ENCODE measurements at places on chromosomes 6 and 20. TPM values are rescaled to one million over a fixed set of nuclear protein-coding genes. Genes with fewer than 3 reads are reported as not detected.

The ADAM33 gene
- total RNA-seq, result 322 TPM

The EYA4 gene
- 6.0 TPM for total RNA-seq

The OPRL1 gene
- total RNA-seq, result 0.44 TPM

The OR2B6 gene
- not detected for total RNA-seq

The TFAP2D gene
- not detected for total RNA-seq

DNA sequence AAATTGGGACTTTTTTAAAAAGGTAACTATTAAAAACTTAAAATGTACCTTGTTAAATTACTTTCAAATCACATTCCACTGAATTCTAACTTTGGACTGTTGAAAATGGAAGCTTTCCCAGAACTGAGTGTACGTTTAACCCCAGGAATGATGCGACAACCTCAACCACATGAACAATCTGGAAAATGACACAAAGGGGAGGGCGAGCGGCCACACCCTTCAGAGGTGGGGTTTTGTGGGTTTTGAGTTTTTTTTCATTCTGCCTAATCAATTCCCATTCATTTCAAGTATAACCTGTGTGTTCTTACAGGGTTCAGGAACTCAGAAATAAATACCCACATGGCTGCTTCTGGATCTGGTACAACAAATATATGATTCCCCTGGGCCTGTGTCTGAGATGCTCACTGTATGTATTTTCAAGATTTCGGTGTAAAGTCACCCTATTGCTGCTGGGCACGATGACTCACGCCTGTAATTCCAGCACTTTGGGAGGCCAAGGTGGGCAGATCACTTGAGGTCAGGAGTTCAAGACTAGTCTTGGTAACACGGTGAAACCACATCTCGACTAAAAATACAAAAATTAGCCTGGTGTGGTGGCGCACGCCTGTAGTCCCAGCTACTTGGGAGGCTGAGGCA lies 21.6 kb downstream of the CNKSR3 start:
- H3K4me1 ChIP-seq, result peaks cover 31% of the 10 kb centered on the region
- H3K27ac ChIP-seq, result peak overlapping the region; percentile 37
- no peaks in the 10 kb centered on the region for H3K36me3 ChIP-seq
- H3K4me3 ChIP-seq, result no peak overlapping the region

DNA sequence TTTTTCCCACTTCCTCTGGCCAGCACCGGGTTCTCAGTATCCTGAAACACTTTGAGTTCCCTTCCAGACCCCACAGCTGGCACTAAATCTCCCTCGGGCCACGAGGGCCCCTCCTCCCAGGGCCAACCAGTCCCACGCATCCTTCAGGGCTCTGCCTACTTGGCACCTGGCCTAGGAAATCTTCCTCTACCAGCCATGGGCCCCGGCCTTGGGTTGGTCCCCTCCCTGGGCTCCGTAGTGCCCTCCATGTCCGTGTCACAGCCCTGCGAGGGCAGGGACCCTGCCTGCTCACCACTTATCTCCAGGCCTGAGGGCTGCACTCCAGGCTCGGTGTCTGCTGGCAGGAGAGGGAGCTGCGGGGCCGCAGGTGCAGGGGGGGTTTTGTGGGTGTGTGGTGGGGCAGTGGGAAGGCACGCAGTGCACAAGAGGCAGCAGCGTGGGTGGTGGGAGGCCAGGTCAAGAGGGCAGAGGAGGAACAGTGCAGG lies 48.8 kb upstream of the CDH22 start:
- no peak overlapping the region for H3K27ac ChIP-seq
- no peak for DNase-seq
- H3K36me3 ChIP-seq, result peaks cover 53% of the 10 kb centered on the region
- H3K27me3 ChIP-seq, result no peaks in the 10 kb centered on the region

DNA sequence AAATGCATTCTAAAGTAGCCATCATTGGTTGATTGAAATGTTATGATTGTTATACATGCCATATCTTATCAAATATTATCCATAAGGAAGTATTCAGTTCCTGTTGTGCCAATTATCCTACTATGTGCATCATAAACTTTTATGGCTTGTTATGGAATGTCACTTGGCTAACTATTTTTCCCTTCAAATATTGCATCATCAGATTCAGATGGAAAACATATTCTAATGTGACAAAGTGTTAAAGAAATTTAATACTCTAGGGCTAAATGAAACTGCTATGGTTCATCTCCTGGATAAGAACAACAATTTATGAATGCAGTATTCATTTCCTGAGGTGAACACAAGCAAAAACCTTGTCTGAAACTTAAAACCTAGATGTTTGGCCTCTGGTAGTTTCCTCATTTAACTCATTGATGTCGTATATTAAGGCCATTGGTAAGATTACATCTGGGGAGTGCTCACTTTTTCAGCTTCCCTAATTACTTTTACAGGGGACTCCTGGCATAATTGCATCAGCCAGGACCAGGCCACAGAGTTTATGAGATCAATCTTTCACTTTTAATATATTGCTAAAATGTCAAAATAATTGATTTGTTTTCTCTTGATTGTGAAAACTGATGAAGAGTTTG lies 134.9 kb upstream of the CEP162 start:
- no peaks in the 10 kb centered on the region for H3K27me3 ChIP-seq
- H3K4me1 ChIP-seq, result no peaks in the 10 kb centered on the region
- no peak overlapping the region for H3K27ac ChIP-seq
- no peaks in the 10 kb centered on the region for H3K36me3 ChIP-seq

DNA sequence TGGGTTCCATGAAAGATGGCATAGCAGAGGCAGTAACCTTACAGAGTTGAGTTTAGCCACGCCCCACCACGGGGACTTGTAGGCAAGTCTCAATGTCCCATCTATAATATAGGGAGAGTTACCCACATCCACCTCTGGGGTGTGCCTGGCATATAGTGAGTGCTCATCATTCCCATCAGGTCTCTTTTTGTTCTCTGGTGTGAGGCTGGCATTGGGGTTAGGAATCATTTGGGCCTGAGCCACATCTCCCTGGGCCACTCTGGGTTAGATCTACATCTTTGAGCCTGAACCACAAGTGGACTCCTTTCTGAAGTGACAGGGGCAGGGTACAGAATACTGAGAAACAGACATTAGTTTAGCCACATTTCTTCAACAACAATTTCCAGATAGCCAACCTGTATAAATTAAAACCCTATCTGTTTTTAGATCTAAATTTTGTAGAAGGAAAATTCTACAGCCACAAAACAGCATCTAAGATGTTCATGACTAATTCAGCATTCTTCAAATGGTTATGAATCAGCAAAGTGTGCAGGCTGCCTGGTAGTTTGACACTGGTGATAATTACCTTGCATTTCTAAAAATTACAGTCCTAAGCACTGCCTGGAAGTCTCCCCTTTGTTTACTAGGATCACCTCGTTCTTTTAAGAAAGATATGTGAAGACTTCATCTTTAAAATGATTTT lies 20.1 kb downstream of the RNF24 start:
- no peak overlapping the region for H3K4me3 ChIP-seq
- no peak for DNase-seq
- no peak overlapping the region for H3K27ac ChIP-seq
- H3K27me3 ChIP-seq, result no peaks in the 10 kb centered on the region
- peaks cover 9% of the 10 kb centered on the region for H3K36me3 ChIP-seq
- H3K4me1 ChIP-seq, result no peaks in the 10 kb centered on the region

DNA sequence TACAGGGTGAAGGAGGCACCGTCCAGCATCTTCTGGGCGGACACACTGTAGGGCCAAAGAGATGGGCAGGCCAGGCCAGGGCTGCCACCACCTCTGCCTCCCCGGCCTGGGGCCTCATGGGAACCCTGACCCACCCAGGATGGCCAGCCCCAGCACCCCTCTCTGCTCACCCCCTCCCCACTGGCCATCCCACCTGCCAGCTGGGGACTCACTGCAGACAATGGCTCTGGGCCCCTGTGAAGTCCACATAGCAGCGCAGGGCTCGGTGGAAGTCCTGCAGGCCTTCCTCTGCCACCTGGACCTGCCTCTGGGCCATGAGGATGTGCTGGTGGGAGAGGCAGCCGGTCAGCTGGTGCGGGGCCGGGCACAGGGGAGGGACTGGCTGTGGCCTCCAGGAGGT lies 3.6 kb upstream of the C20orf144 start:
- H3K27ac ChIP-seq, result no peak overlapping the region
- no peaks in the 10 kb centered on the region for H3K36me3 ChIP-seq
- no peak overlapping the region for H3K4me3 ChIP-seq
- no peaks in the 10 kb centered on the region for H3K4me1 ChIP-seq
- no peaks in the 10 kb centered on the region for H3K27me3 ChIP-seq

DNA sequence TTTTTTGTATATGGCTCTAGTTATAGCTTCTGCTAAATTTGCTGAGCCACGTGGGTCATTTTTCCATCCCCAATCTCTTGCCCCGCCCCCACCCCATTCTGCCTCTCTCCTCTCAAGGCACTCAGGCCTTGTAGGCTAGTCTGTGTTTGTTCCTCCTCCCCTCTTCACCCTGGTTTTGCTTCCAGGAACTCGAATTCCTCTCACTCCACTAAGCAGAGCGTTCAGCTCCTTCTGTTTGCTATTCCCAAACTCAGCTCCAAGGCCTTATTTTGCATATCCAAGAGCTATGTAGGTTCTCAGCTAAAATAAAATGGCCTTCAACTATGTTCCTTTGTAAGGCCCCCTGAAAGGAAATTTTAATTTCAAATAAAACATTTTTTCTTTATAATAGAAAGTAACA lies 1293.7 kb downstream of the EPHA7 start:
- no peaks in the 10 kb centered on the region for H3K27me3 ChIP-seq
- no peak overlapping the region for H3K27ac ChIP-seq
- H3K4me3 ChIP-seq, result no peak overlapping the region
- DNase-seq, result no peak
- H3K36me3 ChIP-seq, result no peaks in the 10 kb centered on the region
- no peaks in the 10 kb centered on the region for H3K4me1 ChIP-seq

DNA sequence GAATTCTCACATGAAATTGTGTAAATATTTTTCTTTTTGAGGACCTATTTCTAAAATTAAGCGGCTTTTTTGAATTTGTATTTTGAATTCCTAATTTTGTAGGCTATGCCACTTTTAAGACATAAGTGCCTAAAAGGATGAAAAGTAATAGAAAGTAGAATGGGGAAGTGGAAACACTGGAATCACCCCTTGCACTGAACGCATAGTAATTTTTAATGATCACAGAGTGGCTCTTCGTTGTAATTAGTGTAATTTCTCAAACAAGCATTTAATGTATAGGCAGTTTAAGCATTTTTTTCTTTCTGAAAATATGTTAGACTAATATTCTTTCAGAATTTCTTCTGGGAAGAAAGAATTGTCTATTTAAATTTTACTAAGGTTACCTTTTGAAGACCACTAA lies 73.2 kb downstream of the ARID1B start:
- no peak overlapping the region for H3K4me3 ChIP-seq
- H3K4me1 ChIP-seq, result peaks cover 47% of the 10 kb centered on the region
- no peaks in the 10 kb centered on the region for H3K36me3 ChIP-seq
- no peaks in the 10 kb centered on the region for H3K27me3 ChIP-seq
